Activated naive CD8-positive, alpha-beta T cell treated with anti-CD3 and anti-CD28 coated beads, Interleukin-2, amount 50 U/mL, for 16 hours (primary cell): ENCODE measurements at places on chromosomes 3 and 15.

DNA sequence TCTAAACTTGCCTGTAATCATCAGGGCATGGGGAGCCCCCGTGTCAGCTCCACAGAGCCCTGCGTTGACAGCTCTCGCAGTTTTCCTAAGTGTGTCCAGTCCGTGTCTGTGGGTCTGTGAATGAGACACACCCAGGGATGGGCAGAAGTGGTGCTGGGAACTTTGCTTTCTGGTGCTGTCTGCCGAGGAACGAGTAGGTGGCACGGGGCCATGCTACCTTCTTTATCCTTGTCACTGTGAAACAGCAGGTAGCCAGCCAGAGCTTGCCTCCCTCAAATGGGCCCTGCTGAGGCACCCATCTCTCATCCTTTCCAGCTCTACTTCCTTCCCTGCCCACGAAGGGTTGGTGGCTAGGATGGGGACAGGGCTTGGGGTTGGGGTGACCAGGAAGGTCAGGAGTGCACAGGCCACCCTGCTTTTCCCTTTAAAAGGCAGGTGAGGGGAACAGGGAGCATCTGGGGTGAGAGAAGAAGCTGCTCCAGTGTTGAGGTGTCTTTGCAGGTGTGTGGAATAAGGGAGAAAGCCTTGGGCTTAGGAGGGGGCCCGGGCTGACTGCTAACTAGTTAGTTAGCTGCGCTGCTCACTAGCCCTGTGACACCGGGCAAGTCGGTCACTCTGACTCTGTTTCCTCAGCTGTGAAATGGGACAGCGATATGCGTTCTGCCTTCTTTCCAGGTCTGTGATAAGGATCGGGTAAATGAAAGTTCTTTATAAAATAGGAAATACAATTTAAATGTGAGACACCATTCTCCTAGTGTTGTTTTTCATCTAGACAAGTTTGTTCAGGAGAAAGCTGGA, 27.9 kb downstream of the PDIA5 start:
- no peak for DNase-seq

GRCh38 chr3:152026033-152026556, 152.7 kb downstream of the SUCNR1 start:
- DNase-seq: no peak

DNA sequence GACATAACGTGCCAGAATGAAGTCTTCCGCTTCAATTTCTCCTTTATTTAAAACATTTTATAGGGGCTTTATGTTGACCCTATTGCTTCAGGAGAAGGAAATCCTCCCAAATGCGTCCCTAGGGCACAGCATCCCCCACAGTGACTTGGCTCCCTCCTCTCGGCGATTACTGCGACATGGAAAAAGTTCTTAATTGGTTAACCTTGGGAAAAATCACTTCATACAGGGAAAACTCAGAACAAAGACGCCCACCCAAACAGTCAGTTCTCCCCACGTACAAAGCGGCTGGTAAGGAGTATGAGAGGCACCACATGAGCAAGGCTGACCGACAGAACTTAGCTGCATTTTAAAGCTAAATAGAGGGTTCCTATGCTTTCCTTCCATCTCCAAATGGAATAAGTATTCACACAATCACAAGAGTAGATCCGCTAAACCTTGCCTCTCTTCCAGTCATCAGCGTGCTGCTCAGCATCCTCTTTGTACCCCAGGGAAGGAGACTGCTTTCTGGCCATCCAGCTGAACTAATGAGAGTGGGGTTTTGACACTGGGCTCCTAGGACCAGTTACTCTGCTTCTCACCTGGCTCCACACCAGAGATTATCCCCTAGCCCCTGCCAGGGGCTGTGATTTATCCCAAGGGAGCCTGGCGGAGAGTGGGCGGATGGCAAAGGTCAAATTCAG, 415.3 kb upstream of the WNT5A start:
- no peak for DNase-seq

DNA sequence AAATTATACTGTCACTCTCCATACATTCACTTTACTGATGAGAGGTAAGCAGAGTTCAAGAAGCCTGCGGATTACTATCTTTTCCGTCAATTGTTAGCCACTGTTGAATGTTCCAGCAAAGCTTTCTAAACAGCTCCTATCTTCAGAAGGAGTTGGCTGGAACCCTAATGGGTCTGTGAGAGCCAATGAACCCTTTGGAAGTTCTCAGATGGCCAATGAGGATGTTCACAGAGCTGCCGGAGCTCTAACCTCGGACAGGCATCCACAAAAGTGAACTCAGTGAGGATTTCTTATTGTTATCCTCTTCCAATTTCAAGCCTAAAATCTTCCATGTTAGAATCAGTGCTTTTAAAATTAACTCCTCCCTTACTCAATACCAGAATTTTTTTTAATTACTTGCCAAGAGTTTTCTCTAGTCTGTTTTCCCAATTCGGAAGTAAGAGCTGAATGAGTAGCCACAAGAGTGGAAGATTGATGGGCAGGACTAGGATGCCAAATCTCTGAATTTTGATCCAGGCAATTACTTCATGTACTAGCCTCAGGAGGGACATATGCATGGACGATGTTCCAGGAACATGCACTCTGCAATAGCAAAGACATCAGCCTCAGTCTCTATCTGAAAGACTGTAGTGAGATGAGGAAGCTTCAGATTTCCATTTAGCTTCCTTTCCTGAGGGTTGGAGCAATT, 78.1 kb downstream of the AGBL1 start:
- no peak for DNase-seq

GRCh38 chr15:62059108-62059815, 985 bp downstream of the VPS13C start:
- no peak for DNase-seq

- no peak for DNase-seq
These were observed 13.5 kb upstream of the IDH2 start for GRCh38 chr15:90115783-90116182.

DNA sequence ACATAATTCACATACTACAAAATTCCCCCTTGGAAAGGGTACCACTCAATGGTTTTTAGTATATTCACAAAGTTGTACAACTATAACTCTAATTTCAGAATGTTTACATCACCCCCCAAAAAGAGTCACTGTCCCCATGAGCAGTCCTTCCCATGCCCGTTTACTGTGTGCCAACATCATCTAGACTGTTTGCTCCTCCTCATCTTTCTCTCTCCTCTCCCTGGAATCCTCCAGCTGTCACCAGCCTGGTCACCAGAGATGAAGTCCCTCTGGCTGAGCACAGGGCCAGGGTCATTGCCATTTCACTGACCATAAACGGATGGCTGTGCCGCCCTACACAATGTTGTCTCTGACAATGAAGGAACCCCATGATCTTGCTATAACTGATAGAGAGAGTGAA, 45.2 kb downstream of the C2CD4B start:
- no peak for DNase-seq

DNA sequence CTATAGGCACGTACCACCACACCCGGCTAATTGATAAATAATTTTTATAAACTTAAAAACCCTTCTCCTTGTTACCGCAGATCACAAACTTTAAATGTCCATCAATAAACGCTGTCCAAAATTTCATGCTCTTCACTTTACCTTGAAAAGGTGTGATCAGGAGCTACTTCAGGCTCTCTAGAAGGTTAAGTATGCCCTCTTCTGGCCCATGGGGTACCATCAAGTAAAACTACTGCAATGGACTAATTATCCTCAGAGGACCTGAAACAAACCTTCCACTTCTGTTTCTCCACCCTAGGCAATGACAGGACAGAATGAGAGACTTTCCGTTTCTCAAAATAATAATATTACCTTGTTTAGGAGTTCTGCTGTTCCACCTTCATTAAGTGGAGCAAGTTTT, 9.2 kb downstream of the LZTFL1 start:
- DNase-seq: no peak

GRCh38 chr3:161025911-161026310, 79.2 kb downstream of the B3GALNT1 start:
- DNase-seq: no peak

DNA sequence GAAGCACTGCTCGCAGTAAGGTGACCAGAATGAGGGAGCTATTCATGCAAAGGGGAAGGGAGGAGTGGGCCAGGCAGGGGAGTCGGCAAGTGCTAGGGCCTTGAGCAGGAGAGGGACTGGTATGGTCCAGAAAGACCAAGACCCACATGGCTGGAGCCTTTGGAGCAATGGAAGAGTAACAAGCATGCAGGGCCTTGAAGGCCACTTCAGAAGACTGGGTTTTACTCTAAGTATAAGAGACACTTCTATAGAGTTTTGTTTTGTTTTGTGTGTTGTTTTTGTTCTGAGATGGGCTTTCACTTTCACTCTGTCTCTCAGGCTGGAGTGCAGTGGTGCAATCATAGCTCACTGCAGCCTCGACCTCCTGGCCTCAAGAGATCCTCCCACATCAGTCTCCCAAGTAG, 42.0 kb downstream of the BFSP2 start:
- no peak for DNase-seq

- no peak for DNase-seq
These were observed 296 bp downstream of the TPRA1 start for GRCh38 chr3:127590282-127590592.

GRCh38 chr3:129226374-129226773, 23.0 kb upstream of the COPG1 start:
- no peak for DNase-seq

- DNase-seq: no peak
These were observed 377.1 kb downstream of the VPS13C start for GRCh38 chr15:61682891-61683735.

DNA sequence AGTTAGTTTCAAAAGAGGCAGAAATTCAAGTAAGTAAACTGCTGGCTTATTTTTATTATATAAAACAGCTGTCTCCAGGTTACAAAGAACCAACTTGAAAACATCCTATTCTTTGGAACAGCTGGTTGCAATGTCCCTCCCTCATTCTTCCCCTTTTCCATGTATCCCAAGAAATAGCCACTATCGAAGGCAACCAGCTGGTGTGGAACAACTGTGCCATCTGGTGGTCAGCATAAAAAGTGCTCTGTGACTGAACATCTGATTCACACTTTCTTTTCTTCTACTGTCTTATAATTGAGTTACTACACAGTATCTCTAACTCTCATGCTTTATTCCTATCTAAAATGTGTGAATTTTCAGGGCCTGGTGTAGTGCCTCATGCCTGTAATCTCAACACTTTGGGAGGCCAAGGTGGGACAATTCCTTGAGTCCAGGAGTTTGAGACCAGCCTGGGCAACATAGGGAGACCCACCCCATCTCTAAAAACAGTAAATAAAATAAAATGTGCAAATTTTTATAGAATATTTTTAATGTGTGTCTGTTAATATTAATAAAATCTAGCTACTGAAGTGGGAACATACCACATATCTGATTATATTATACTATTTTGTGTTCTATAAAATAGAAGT, 9.6 kb downstream of the OSBPL11 start:
- no peak for DNase-seq

GRCh38 chr3:25565807-25566206, 98.9 kb downstream of the TOP2B start:
- no peak for DNase-seq

GRCh38 chr3:34012102-34012461, 213.7 kb downstream of the PDCD6IP start:
- DNase-seq: no peak

DNA sequence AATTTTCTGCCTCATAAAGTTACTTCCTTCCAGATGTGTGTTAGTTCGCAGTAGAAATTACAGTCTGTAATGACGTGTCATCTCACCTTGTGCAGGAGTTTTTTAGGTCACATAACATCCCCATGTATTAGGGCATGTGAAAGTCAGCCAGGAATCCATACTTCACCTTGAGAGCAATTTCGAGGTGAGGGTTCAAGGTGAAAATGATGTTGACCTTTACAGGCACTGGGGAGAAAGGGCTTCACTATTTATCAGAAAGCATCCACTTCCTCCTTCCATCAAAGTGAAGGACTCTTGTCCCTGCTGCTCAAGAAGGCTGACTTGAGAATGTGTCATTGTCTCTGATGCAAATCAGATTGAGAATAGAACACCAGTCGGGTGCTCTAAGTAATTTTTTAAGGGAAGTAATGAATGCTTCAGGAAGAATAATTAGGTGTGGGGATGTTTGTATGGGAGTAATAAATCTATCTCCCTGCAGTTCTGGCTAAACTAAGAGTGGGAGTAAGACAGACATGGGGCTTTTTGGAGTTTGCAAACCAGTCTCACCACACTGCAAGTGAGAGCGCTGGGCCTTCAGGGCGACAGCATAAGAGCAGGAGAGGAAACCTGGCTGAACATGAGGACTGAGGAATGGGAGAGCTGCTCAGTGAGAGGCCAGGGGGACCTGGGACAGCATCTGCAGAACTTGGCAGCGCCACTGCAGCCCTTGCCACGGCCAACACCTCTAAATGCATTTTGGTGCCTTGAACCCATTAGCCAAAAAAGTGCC, 85.9 kb upstream of the IL12A start:
- DNase-seq: no peak

GRCh38 chr3:184472723-184473428, 88.7 kb upstream of the EPHB3 start:
- no peak for DNase-seq

GRCh38 chr15:32866454-32867312, 148.9 kb downstream of the GREM1 start:
- no peak for DNase-seq

DNA sequence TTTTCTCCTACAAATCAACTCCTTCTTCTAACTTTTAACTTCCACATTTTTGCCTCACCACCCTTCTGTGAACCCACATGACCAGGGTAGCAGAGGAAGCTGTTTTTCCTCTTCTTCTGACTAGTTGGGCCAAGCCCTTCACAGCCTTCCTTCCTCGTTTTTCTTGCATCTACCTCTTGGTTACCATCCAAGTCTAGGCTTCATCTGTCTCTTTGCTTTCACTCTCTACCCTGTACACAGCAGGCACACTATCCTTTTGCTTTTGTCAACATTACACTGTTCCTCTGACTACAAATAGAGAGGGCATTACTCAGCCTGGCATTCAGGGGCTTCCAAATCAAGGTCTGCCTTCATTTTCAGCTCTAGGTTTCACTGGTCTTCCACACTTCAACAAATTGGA, 22.0 kb downstream of the SLC9A9 start:
- no peak for DNase-seq

DNA sequence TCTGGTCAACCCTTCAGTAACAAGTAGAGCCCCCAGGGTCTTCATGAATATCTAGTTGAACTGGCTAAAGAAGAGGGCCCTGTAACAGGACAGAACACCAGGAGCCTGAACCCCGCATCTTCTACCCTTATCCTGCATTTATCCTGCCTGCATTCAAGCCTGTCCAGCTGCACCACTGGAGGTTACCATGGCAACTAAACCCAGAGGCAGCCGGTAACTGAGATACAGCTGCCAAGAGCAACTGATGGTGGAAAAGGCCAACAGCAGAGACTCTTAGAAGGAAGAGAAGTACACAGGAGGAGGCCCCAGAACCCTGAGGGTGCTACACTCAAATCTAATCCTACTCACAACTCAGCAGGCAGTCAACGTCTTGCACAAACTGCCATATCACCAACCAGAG, 3.7 kb upstream of the PRKAR2A start:
- no peak for DNase-seq

- DNase-seq: no peak
These were observed 226.3 kb downstream of the MCTP2 start for GRCh38 chr15:94457661-94458060.

GRCh38 chr3:124635169-124635539, 95.1 kb upstream of the UMPS start:
- DNase-seq: no peak
